GM04504 (cell line): ENCODE measurements at places on chromosomes 6 and 20.

DNA sequence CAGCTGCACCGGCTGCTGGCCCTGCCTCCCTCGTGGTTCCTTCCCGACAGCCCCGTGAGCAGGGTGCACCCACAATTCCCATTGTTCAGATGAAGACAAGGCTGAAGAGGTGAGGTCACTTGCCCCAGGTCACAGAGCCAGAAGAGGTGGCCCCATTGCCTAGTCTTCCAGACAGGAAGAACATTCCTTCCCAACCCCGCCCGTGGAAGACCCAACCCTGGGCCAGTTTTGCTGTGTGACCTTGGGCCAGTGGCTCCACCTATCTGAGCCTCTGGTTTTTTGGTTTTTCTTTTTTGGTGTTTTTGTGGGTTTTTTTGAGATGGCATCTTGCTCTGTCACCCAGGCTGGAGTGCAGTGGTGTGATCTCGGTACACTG is 61.7 kb downstream of the RIPOR3 start:
- DNase-seq: no peak

- DNase-seq: no peak
Observed at GRCh38 chr6:125307964-125308615, 6.3 kb upstream of the HDDC2 start.

GRCh38 chr6:84926189-84927155 is 162.1 kb upstream of the TBX18 start:
- no peak for DNase-seq

DNA sequence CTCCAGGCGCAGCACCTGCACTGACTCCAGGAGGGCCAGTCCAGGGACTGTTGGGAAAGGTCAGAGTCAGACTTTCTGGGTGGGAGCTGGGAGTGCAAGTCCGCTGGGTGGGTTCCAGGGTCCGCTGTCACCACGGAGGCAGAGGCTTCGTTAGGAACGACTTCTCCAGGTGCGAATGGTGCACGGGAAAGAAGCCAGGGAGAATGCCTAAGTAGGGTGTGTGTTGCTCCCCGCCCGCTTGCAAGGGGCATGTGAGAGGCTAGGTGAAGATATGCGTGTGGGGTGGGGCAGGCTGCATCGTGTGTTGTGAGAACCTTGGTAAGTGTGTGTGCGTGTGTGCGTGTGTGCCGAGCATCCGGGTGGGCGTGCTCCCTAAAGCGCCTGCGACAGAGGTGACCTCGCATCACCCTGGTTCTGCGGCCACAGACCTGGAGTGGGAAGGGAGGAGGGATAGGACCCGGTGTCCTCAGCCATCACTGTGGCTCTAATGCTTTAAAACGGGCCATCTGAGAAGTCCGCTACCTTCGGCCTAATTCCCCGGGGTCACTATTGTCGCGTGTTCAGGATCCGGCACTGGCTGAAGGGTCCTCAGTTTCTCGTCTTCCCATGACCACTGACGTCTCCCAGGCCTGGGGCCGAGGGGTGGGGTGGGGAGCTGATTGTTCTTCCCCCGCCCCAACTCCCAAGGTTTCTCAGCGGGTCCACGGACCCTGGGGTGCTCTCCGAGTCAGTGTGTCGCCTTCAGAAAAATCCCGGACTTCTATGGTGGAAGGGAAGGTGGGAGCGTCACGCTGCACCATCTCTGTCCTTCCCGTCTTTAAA is 6.1 kb downstream of the SLC32A1 start:
- no peak for DNase-seq

DNA sequence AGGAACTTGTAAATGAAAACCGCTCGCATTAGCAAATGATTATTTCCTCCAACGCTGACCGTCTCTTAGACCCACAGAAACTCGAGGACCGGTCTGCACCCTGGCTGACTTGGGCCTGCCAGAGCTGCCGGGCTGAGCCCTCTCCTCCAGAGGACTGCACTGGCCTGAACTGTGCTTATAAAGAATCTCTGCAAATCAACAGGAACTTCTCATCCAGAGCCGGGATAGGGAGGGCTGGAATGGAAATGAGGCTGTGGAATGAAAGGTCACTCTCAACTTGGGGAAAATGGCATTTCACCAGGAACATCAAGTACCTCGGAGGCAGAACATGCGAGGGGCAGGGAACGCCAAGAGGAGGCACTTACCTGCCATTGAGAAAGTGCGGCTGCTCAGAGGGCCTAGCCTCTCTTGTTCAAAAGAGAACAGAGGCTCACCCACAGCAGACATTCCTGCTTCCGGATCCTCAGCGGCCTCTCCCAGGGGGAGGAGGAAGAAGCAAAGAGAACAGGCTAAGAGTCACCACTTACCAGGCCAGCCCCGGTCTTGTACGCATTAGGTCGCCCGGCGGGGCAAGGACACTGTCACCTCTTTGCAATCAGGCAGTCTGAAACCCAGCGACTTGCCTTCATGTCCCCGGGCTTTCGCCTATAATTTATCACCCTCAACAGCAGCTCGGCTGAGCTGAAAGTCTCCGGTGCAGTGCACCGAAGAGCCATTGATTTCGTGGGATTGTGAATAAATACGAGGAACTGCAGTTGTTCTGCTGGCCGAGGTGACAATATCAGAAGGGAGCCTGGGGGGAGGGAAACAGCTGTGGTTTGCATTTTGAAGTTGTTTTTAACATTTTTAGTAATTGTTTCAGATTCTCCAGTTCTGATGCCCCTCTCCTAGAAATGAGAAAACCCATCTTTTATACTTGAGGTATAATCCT is 37.6 kb downstream of the ZMYND8 start:
- DNase-seq: no peak

DNA sequence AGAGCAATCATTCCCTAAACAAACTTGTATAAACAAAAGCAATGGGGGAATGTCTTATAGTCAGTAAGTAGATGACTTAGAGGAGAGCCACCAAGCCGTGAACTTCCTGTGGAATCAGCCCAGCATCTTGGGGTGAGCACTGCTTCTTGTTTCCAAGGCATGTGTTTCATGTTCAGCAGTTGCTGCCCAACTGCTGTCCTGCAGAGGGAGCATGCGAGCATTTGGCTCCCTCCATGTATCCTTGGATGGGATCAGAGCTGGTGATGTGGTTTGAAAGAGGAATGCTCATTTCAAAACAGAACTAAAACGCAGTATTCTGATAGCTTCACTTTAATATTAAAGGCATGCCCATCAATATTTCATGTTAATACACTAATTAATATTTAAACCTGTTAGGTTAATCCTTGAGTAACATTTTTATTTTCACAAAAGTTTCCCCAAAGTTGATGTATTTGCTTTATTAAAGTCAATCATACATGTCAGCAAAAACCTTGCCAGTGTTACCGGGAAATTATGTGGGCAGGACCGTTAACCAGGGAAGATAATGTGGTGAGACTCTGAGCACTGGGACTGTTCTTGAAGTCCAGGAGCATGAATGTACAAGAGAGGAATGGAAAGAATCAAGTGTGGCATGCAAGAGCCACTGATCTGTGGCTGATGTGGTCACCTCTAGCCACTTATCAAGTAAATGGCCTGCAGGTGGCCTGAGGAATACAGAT is 172.1 kb upstream of the GGTLC1 start:
- DNase-seq: peak; percentile 10

- no peak for DNase-seq
Observed at GRCh38 chr20:44696315-44696714, 18.9 kb upstream of the CCN5 start.

DNA sequence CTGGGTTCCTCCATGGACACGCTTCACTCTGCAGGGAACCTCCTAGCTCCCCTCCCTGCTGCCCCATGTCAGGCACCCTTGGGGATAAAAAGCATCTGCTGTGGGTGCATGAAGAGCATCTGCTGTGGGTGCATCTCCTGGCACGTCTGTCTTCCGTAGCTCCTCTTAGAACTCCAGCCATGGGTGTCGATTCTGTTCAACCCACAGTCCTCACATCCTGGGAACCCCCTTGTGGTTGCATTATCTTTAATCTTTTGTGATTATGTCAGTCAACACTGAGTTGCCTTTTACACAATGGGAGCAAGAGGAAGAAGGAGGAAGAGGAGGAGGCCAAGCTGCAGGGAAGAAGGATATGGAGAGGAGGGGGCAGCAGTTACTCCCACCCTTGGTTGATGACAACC is 24.1 kb upstream of the CCR6 start:
- DNase-seq: no peak

- DNase-seq: no peak
Observed at GRCh38 chr6:75620381-75621304, 19.0 kb downstream of the SENP6 start.

DNA sequence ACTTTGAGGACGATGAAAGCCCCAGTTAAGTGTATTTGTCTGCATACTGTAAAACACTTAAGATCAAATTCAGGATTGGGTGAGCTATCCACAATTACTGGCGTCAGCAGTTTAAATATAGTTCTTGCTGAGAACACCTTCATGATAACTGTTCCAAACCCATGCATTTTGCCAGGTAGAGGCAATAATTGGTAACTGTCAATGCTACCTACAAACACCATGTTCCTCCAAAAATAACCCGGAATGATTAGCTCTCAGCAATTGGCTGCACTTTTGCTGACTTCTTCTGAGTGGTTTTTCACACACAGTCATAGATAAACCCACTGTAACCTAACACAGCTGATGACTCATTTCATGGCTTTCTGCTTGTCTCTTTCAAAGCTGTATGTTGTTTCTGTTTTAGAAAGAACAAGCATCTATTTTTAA is 1358.6 kb upstream of the GJE1 start:
- DNase-seq: peak; percentile 33

- DNase-seq: no peak
Observed at GRCh38 chr6:73969971-73970970, 274.3 kb downstream of the CD109 start.

DNA sequence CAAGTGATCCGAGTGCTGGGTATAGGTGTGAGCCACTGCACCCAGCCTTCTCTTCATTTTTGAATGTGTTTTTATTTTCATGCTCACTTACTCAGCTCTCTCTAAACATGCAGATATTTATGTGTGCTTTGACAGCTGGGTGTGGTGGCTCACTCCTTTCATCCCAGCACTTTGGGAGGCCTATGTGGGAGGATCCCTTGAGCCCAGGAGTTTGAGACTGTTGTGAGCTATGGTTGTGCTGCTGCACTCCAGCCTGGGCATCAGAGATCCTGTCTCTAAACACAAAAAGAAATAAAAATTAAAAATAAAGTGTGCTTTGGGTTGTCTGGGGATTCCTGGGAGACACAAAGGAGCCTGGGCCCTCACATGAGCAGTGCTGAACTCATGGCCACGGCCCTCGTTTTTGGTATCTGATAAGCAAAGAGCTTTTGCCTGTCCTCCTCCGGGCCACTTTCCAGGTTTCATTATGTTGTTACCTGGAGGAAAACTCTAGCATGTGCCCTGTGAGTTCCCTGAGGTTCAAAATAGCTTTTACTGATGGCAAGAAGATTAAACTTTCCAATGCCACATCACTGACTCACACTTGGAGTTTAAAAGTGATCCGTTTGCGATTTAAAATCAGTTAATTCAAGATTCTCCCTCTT is 78.5 kb downstream of the CD164 start:
- DNase-seq: no peak

DNA sequence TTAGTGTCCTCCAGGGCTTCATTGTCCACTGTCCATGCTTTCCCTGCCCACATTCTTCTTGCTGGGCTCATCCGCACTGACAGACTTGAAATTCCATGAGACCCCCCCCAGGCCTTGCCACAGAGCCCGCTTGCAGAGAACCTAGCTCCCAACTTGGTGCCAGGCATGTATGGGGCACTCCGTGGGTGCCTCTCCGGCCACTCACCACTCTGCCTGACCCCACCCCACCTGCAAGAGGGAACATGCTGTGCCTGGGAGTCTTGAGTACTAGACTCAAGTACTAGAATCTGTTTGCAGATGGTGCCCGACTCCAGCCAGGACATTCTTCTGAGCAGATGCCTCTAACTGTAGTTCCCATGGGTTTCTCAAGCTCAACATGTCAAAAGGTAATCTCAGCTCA is 47.9 kb downstream of the TRERF1 start:
- DNase-seq: no peak

DNA sequence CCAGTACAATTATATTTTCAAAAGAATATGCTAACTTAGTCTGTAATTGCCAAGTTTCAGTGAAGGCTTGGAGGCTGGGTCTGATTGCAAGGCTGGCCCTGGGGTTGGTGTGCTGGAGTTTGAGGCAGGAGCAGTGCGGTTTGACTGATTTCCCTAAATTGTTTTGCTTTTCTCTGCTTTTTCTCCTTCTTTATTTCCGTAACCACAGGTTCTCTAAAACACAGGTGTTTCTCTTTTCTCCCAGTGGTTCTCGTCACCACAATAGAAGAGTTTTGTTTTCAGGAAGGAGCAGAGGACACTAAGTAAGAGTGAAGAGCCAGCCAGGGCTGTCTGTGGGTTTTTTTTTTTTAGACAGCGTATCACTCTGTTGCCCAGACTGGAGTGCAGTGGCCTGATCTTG is 8.2 kb upstream of the SNX9 start:
- no peak for DNase-seq

- DNase-seq: no peak
Observed at GRCh38 chr20:10667560-10668167, 6.1 kb downstream of the JAG1 start.

- no peak for DNase-seq
Observed at GRCh38 chr20:62395311-62396242, 8.7 kb downstream of the RPS21 start.

DNA sequence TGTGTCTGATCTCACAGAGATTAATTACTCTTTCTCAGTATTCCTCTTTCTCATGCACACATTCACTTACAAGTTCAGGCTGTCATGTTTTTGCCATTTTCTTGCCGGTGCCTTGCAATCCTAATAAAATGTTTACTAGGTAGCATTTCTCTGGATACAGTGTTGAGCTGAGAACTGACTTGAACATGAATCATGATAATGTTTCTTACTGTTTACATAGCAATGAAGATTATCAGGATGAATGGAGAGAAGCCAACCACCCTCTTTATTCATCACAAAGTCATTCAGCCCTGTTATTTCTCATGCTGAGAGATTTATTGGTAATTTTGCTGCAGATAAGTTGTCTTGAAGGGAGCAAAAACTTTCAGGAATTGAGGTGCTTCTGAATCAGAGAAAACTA is 185.5 kb upstream of the ECI2 start:
- DNase-seq: peak; percentile 94

- DNase-seq: no peak
Observed at GRCh38 chr6:144332177-144332576, 47.0 kb downstream of the UTRN start.

DNA sequence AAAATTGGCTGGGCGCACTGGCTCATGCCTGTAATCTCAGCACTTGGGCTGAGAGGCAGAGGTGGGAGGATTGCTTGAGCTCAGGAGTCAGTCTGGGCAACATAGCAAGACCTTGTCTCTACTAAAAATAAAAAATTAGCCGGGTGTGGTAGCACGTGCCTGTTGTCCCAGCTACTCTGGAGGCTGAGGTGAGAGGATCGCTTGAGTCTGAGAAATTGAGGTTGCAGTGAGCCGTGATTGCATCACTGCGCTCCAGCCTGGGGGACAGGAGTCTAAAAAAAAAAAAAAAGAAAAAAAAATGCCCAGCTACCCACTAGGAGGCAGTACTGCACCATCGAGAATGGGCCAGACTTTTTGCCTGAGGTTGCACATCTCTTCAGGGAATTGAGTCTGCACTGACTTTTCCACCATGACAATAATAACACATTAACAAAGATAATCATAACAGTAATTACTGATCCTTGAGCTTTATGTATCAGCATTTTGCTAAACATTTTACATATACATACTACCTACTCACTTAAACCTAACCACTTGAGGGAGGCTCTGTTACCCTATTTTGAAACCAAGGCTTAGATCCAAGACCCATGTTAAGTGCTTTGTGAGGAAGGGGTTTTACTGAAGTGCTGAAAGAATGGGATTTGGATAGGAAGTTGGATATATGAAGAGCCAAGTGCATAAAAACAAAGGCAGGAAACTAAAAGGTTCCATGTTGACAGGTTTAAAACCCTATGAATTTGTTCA is 21.0 kb downstream of the SRSF3 start:
- no peak for DNase-seq
